DMS79 treated with DMSO at 0.1 percent for 48 hours (cell line): ENCODE measurements at places on chromosomes 7 and 10.

DNA sequence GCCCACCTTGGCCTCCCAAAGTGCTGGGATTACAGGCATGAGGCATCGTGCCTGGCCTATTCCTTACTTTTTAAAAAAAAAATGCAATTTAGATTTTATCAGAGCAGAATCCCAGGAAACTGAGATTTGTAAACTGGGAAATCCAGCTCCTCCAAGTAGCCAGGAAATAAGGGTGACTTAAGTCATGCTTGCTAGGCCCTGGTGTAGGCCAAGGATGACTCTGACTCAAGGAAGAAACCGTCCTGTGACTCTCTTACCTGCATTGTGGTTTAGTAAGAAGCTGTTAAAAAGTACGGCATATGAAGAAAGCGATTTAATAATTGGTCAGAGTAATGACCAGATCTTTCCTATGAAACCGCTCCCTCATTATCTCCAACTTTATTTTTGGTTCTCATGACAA, 10.2 kb downstream of the PFKP start:
- DNase-seq, result no peak

- DNase-seq, result no peak
These were observed 123.8 kb downstream of the TFEC start for GRCh38 chr7:115906731-115907130.

DNA sequence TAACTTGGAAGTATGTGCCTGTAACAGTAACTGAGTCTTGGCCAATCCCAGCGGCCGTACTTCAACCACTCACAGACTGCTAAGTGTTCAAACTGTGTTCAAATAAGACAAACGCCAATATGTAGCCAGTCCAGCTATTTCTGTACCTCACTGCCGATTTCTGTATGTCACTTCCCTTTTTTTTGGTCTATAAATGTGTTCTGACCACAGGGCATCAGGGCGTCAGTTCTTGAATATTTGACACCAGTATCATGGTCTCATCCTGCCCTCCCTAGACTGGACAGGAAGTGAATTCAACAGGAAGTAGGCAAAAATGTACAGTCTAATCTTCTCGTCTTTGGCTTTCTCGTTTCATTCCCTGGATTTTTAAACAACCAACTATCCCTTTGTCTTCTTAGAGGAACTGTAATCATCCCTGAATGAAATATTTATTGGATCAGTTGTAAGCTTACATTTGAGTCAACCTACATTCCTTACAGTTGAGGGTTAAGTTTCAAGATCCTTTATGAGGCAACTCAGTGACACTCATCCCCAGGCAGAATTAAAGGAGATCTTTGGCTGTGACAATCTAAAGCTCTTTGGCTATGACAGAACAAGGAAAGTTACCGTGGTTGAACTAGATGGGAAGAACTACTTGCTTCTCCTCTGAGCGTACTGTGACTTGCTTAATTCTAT, 232.7 kb downstream of the NSUN6 start:
- no peak for DNase-seq

DNA sequence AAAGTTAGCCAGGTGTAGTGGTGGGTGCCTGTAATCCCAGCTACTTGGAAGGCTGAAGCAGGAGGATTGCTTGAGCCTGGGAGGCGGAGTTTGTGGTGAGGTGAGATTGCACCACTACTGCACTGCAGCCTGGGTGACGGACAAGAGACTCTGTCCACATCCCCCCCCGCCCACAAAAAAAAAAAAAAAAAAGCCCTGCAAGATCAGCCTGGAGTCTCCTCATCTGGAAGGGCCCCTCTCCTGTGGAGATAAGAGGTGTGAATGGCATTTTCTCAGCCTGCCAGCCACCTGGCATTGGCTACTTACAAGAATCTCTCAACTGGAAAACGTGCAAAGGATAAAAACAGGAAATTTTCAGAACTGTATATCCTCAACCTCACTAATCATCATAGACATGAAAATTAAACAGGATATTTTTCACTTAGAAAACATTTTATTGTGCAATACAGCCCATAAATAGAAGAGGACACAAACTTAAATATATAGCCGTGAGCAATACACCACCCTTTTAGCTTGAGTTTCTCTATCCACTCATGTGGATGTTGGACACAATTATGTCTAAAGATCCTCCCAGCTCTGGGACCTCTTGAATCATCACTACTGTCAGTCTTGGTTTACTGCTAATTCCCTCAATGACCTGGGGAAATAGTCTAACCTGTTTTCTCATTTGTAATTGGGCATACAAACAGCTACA, 11.3 kb upstream of the TSPAN15 start:
- peak; percentile 26 for DNase-seq

DNA sequence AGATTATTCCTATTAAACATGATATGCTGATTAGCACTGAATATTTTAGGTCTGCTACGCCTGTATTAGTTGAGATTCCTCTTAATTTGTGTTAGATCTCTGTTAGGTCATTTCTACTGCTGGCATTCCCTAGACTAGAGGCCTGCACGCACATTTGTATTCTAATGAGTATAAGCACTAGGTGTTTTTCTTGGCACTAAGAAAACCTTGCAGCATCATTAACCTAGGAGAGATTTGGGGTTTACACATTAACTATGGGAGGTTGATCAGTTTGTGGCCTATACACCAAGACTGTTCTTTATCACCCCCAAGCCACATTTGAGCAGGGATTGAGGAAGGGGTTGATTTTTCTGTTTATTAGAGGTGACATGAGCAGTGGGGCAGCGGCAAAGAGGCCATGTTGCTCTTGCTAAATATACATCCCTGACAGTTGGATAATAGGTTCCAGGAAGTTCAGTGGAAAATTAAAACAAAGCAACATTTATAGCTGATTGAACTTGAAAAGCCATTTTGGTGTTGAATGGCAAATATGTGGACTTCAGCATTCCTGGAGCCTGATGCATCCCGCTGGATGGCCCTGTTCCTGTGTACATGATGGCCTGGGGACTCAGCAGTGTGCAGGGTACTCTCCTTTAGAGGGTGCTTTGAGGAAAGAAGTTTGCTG, 65.2 kb downstream of the GBF1 start:
- DNase-seq, result no peak

- DNase-seq, result no peak
These were observed 52.9 kb downstream of the PFKFB3 start for GRCh38 chr10:6255548-6256061.
